ENCODE measurements at places on chromosomes 12 and 14. TPM values are rescaled to one million over a fixed set of nuclear protein-coding genes. Genes with fewer than 3 reads are reported as not detected.

The FITM1 gene
- not detected for total RNA-seq

The C2CD5 gene
- total RNA-seq: 11.3 TPM

The MAPK1IP1L gene
- total RNA-seq: 64.7 TPM

The RAD51AP1 gene
- not detected for total RNA-seq

The GRIP1 gene
- not detected for total RNA-seq

The KLRF2 gene
- not detected for total RNA-seq

The TAS2R8 gene
- total RNA-seq: not detected

The MYG1 gene
- total RNA-seq: 43.3 TPM

The FOXA1 gene
- total RNA-seq: not detected

Data from pericardium fibroblast (primary cell).